Pulmonary artery endothelial cell (primary cell): ENCODE measurements at places on chromosomes 5 and 9.

DNA sequence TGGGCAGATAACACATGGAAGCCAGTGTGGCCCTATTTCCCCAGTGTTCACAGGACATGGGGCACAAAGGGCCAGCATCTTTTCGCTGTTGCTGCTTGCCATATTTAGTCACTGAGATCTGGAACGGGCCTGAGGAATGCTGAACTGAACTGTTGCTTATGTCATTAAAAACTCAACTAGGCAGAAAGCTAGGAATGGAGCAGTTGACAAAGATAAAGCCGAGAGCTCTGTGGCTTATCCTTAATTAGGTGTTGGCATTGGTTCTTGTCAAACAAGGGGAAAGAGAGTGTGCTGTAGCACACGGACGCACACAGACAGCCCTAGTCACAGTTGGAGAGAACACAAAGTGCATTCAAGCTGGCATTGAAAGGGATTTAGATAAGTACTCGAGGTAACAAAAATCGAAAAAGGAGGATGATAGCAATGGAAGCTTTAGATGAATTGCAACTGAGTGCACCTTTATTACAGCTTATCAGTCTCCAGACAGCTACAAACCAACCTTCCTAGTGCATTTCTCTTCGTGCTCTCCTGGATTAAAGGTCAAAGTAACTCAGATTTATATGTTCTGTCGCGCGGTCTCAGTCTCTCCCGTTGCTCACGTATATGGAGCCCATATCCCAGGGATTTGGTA, 450.2 kb upstream of the ZNF608 start:
- DNase-seq = no peak

DNA sequence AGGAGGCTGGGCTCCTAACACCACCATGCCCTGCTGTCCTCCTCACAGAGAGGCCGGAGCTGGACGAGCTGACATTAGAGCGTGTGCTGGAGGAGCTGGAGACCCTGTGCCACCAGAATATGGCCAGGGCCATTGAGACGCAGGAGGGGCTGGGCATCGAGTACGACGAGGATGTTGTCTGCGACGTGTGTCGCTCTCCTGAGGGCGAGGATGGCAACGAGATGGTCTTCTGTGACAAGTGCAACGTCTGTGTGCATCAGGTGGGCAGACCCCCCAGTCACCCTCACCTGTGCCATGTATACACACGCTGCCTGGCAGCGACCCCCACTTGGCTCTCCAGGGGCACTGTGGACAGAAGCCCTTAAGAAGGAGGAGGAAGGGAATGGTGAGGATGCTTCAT, 35.2 kb downstream of the JADE2 start:
- DNase-seq = no peak

- DNase-seq = no peak
Observed at GRCh38 chr5:14364096-14364495, 217.5 kb upstream of the OTULINL start.

DNA sequence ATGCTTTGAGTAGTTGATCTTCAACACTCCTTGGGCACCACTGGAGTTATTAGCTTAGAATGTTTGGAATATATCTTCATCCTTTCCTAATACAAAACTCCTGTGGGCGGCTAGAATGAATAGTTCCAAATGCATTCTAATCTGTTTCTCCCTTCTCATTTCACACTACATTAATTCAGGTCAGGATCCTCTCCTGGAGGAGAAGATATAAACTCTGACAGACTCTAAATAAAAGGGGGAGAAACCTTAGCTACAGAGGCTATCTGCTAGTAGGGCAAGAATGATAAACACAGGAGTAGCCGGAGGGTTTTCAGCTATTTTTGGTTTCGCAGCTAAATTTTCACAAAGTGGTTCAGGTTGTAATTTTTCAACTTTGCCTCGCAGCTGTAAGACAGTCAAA, 45.2 kb upstream of the FAM240B start:
- no peak for DNase-seq

DNA sequence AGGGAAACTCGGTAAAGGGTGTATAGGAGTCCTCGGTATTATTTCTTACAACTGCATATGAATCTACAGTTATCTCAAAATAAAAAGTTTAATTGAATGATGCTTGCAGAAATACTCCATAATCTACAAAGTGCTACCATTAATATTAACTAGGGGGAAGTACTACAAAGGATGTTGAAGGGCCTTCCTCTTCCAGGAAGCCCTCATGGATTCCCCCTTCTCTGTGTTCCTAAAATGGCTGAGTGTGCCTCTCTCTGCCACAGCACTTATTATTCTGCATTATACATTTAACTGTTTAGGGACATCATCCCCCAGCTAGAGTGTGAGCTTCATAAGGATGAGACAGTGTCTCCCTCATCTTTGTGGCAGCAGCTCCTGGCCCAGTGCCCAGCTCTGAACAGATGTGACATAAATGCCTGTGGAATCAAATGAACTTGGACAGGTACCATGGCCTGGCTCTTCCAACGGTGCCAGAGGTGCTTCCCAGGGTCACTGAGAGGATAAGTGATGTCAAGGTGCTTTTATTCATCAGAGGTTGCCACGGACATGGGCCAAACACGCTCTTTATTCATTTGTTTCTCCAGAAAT, 99.5 kb downstream of the PAX5 start:
- DNase-seq = no peak

DNA sequence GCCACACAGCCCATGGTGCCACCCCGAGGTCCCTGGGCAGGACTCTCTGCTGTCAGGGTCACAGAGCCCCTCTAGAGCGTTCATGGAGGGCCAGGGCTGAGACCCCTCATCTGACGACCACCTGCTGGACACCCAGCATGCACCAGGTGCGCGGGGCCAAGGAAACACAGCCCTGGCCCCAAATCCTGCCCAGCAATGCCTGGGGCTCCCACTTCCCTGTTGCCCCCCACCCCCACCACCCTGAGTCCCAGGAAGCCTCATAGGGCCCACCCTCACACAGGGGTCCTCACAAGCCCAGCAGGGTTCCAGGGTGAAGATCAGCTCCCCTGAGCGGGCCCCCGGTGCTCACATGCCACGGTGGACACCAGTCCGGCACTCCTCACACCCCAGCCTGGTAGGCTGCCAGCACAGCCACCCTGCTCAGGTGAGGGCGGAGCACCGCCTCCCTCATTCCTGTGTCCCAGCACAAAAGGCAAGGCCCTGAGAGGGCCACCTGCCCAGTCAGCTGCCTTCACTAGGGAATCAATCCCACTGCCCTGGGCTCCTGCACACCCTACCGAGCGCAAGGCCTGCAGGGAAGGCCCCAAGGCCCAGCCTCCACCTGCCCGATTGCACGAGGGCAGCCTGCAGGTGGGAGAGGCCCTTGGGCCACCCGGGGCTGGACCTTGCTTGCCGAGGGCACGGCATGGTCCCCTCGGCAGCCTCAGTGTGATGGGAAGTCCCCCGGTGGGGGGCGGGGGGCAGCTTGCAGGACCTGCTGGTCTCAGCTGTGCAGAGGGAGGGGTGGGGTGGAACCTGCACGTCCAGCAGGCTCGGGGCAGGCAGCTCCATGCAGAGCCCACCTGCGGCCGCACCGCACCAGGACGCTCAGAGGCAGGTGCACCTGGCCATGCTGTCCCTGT, 56.4 kb upstream of the UBAC1 start:
- DNase-seq = no peak

- no peak for DNase-seq
Observed at GRCh38 chr5:115465431-115465830, 79.1 kb downstream of the FEM1C start.

- DNase-seq = no peak
Observed at GRCh38 chr9:90546200-90546599, 96.4 kb downstream of the DIRAS2 start.

GRCh38 chr5:96112123-96112670, 150.5 kb upstream of the ELL2 start:
- DNase-seq = no peak

DNA sequence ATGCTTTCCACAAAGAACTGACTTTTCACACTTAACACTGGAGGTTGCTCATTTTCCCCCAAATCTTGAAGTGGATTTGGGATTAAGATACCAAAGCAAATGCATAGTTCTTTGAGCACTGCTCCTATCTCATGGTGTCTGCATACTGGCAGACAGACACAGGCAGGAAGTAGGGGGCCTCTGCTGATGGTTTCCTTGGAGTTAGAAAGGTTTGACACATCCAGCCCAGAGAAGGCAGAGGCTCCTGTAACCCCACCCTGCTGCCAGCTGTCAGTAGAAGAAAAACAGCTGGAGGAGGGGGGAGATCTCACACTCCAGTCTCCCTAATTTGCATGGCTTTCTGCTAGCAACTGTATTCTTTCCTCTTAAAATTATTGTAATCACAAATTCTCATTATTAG, 44.1 kb downstream of the APTX start:
- no peak for DNase-seq

- DNase-seq = no peak
Observed at GRCh38 chr5:136190091-136190720, 2.8 kb downstream of the SMIM32 start.

GRCh38 chr5:56340196-56340980, 107.3 kb upstream of the ANKRD55 start:
- DNase-seq = no peak

GRCh38 chr5:175683231-175683630, 25.4 kb downstream of the HRH2 start:
- DNase-seq = no peak

GRCh38 chr5:19258686-19259085, 729.3 kb downstream of the CDH18 start:
- DNase-seq = no peak

GRCh38 chr5:16364910-16365309, 100.7 kb downstream of the ZNF622 start:
- DNase-seq = no peak

- DNase-seq = no peak
Observed at GRCh38 chr5:14741131-14741530, 76.6 kb downstream of the OTULIN start.

GRCh38 chr9:23447166-23447565, 378.9 kb downstream of the ELAVL2 start:
- DNase-seq = no peak

- DNase-seq = no peak
Observed at GRCh38 chr9:112655668-112656067, 62.2 kb downstream of the INIP start.

DNA sequence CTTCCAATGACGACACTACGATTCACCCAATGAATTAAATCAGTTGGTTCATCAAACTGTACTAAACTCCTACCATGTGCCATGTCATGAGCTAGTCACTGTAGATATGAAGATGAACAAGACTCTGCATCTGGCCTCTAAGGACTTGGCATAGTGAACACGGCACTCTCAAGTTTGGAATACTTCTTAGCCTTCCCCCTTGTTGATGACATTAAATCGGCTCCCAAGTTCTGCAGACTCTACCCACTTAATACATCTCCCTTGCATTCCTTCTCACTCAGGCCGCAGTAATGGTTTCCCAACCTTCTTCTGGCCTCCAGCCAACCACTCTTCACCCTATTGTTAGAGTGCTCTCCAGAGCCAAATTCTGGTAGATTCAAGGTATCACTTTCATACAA, 184.7 kb downstream of the MAPKAP1 start:
- DNase-seq = no peak

DNA sequence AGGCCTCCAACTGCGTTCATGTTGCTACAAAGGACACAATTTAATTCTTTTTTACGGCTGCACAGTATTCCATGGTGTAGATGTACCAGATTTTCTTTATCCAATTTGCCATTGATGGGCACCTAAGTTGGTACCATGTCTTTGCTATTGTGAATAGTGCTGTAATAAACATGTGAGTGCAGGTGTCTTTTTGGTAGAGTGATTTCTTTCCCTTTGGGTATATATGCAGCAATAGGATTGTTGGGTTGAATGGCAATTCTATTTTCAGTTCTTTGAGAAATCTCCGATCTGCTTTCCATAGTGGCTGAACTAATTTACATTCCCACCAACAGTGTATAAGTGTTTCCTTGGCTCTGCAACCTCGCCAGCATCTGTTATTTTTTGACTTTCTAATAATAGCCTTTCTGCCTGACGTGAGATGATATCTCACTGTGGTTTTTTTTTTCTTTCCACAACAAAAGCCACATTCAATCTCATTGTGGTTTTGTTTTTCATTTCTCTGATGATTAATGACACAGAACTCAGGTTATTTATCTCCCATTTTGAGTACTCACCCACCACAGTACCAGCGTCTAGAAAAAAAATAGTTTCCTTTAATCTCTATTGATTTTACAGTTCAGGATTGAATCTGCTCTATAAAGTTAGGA, 21.9 kb downstream of the ARRDC3 start:
- no peak for DNase-seq

- no peak for DNase-seq
Observed at GRCh38 chr5:54013556-54014194, 296.7 kb downstream of the ARL15 start.

DNA sequence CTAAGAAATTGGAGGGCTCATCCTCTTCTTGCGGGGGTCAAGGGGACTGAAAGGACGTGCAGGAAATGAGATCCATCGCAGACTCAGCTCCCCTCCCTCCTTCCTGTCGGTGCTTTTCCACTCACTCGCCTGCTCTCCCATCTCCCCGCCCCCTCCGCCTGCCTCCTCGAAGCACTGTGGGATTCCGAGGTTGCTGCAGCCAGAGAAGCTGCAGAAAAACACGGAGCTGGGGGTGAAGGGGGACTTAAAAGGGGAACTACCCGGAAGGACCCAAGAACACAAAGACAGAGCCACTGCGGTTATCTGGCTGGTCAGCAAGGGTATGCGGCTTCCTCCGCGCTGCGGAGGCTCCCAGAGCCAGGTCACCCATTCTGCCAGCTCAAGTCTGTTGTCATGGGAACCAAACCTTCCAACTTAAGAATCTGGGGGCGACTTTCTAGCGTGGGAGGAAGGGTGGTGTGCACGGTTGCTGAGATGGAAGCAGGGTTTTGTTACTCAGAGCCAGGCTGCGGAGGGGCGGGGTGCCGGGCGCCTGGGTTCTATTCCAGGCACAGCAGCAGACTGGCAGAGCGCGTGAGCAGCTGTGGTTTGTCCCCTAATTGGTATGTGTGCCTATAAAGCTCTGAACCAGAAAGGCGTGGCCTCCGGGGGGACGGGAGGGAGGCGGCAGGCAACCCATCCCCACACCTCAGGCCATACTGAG, 24.9 kb downstream of the PCDHGC5 start:
- DNase-seq = no peak

DNA sequence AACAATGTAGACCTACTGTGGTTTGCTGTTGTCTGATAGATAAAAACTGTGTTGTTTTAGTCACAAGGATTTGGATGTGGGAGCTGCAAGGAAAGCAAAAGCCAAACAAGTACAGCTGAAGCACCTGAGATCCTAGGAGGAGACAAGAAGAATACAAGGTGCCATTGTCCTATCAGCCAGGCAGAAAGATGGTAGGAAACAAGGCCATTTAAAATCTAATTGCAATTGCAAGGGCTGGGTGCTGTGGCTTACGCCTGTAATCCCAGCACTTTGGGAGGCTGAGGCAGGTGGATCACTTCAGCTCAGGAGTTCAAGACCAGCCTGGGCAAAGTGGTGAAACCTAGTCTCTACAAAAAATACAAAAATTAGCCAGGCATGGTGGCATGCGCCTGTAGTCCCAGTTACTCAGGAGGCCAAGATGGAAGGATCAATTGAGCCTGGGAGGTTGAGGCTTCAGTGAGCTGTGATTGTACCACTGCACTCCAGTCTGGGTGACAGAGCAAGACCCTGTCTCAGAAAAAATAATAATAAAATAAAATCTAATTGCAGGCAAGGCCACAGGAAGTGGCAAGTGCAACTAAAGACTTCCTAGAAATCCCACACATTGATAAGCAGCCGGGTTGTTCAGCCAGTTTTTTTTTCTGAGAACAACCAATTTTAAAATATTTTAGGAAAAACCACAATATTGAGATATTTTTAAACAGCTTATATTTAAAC, 22.6 kb downstream of the DOCK8 start:
- DNase-seq = no peak

GRCh38 chr5:1823381-1824034, 22.3 kb downstream of the NDUFS6 start:
- DNase-seq = no peak
